Stimulated activated CD4-positive, alpha-beta T cell treated with anti-CD3 and anti-CD28 coated beads, Interleukin-2, amount 100 ng/mL, for 24 hours (primary cell): ENCODE measurements at places on chromosomes 3 and 15.

DNA sequence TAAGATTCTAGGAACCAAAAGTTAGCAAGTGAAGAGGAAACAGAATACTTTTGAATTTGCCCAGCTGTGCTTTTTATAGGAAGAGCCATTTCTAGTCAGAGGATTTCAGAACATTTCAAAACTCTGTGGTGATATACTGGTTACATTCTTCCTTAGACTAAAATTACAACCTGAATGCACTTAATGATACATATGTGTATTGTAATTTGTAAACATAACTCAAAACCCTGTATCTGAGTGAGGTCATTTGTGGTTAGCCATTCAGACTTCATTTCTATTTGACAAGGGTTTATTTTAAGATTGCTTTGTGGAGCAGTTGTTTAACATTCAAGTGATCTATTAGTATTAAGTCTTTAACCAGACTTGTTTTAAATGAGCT is 59.4 kb upstream of the TRIM71 start:
- DNase-seq = no peak

- DNase-seq = no peak
Measured at GRCh38 chr3:135237371-135238143, 442.5 kb downstream of the EPHB1 start.

- no peak for DNase-seq
Measured at GRCh38 chr15:52502608-52503007, 26.1 kb downstream of the MYO5A start.

DNA sequence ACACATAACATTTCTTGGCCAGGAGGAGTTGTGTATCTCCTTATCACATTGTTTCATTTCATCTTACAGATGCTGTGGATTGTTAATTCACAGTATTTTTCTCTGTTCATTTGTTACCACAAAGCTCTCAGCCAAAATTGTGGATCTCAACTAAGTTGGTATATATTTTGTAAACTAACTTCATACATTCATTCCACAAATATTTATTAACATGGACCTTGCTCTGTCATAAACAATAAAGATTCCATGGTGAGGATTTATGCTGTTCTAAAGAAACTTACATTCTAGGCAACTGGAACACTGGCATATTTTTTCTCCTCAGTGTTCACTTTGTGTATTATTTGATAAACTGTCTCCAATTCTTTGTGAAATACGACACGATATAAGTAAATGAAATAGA is 268.8 kb downstream of the CNTN3 start:
- no peak for DNase-seq

- DNase-seq = no peak
Measured at GRCh38 chr15:53791581-53791980, 32.1 kb upstream of the WDR72 start.

- no peak for DNase-seq
Measured at GRCh38 chr15:77611767-77612166, 20.9 kb downstream of the LINGO1 start.
